ENCODE measurements at places on chromosomes 4 and X.

GRCh38 chr4:24937176-24937916, 24.5 kb upstream of the CCDC149 start:
- DNase-seq, result no peak

- no peak for DNase-seq
These were observed 633.1 kb downstream of the FSTL5 start for GRCh38 chr4:161530710-161531109.

DNA sequence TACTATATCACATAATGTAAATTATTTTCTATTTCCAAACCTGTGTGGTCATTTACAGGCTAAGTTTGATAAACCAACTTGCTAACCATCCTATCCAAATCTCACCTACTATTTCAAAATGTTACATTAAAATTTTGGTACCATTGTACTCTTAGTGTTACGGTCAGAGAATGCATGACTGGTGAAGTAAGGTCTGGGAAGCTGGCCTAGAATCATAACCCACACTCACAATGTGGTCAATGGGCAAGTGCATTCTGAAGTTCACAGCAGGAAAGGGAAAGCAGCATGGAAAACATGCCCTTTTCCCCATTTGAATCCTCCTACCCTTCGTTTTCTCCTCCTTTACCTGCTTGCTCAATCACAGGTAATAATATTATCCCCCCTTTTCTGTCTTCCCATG, 54.4 kb downstream of the PPP3CA start:
- DNase-seq, result no peak

GRCh38 chr4:1172971-1173757, 781 bp upstream of the SPON2 start:
- peak; percentile 67 for DNase-seq

- no peak for DNase-seq
These were observed 46.5 kb upstream of the HPSE start for GRCh38 chr4:83381173-83381572.

GRCh38 chrX:13569479-13570260, at the start of gene EGFL6:
TSS of gene EGFL6 (plus strand) at chrX:13569601. CDS start at chrX:13569862, 261 bp downstream.
- peak; percentile 43 for DNase-seq
